ENCODE measurements at places on chromosomes 1 and 21.

DNA sequence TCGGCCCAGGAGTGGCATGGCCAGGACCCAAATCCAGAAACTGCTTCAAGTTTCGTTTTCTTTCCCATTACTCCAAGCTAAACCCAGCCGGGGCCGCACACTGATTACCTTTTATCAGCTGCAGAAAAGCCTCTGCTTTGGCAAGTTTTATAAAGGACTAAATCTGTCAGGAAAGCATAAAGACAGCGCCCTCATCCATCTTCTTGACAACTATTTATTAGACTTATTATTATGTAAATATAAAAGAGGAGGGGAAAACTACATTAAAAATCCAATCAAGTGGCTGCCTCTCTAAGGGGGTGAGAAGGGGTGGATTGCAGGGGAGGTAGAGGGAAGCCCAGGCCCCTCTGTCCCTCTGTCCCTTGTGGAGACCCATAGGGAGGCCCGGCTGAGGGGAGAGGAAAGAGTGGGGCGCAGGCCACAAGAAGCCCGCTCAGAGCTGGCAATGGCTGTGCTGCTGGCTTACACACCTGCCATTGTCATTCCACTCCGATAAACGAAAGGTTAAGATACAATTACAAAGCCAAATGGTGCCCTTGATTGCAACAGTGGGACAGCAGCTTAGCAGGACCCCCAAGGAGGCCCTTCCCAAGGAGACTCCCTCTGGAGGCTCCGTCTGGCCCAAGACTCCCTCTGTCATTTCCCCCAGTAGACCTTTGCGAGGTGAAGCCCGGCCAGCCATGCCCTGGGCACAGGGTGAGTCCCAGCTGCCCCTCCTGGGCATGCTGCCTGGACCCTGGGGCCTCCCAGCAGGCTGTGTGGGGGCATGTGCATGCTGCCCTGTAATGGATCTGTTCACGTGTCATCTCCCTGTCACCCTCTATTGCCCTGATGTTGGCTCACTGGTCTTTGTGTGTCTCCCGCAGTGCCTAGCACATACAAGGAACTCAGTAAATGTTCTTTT lies 45.4 kb downstream of the KCND3 start:
- no peak for DNase-seq

GRCh38 chr21:31668651-31669491 lies 9.4 kb downstream of the SOD1 start:
- no peak for DNase-seq

DNA sequence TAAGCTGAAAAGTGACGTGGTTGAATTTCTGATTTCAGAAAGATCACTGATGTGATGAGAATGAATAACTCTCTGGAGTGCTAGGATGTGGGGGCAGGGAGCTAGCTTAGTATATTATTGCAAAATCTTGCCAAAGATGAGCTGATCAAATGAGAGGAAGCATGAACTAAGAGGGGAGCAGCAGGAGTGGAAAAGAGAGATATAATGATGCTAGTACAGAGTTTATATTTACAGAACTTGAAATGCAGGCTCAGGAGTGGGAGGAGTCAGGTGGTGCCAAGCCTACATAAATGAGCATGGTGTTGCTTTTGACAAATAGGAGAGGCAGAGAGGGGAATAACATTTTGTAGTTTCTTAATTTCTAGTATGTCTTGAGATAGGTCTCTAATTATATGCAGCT lies 38.1 kb upstream of the NBL1 start:
- no peak for DNase-seq

DNA sequence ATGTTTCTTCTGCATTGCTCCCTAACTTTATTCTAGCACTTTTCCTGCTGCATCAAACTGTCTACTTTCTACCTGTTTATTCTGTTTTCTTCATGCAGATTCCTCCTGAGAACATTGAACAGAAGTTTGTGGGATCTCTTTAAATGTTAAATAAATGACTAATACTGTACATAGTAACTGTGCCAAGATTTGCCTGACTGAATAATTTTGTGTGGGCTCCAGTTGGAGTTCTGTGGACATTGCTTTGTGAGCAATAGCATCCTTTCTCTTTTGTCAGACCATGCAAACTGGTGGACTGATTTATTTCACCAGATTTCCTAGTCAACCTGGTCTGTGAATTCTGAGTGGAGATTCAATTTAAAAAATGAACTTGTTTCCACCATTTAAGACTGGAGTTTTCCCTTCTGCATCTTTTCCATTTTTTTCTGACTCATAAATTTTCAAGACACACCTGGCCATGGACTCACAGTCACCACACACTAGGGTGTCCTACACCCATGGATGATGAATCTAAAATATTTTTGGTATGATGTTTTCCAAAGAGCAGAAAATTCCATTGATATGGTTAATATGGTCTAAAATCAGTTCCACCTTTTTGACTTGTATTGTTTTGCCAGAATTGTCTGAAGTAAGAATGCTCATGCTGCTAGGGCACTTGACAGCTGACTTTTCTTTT lies 140.7 kb upstream of the SPAG17 start:
- no peak for DNase-seq

DNA sequence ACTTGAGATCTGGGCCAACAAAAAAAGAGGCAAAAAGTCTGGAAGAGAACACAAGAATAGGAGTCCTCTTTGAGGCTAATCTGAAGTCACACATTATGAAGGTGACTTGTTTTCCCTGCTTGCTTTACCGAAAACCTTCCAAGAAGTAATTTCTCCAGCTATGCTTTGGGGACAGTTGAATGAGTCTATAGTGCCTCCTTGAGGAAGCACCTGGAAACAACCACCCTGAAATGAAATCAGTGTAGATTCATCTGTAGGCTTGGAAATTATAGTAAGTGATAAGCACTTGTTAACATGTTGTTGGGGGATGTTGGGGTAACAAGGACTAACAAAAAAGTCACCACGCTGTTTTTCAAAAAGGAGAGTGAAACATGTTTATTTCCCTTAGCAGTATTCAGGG lies 23.4 kb upstream of the RPTN start:
- no peak for DNase-seq

DNA sequence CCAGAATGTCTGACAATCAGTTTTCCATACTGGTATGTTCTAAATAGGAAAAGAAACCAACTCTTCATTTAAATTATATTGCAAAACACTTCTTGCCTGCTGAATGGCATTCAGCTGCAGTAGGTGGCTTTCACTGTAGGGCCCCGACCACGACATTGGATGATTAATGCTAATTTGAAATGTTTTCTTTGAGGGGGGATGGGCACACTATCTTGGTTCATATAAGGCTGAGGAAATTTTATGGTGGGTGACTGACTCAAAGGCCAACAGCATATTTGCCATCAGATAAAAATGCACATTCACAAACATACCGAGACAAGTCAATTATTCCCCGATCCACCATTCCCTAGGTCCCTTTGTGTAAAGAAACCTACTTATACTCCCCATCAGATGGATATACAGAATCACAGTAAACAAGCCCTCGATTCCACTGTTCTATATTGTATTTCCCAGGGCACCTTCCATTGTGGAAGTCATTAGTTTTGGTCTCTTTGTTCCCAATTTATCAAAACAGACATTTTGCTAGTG lies 464.2 kb upstream of the DAB1 start:
- no peak for DNase-seq

- DNase-seq = no peak
Observed at GRCh38 chr21:31659286-31659535, 282 bp upstream of the SOD1 start.

DNA sequence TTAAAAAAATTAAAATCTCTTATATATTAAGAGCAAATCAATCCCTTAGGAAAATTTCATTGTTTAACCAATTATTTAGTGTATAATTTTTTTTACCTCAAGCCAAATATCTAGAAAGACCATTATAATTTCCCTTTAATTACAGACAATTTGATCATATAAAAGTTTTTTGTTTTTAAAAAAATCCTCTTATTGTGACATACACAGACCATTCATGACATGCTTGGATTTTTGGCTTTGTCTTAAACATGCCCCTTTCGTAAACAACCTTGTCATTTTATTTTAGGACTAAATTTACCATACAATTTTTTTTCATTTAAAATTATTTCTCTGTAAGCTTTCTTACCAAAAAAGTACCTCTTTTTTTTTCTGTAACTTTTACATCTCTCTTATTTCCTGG lies 14.2 kb upstream of the CYP4B1 start:
- no peak for DNase-seq

- DNase-seq = no peak
Observed at GRCh38 chr1:57327336-57327735, 96.5 kb downstream of the DAB1 start.
